ENCODE measurements at places on chromosomes 1 and 21. TPM values are rescaled to one million over a fixed set of nuclear protein-coding genes. Genes with fewer than 3 reads are reported as not detected.

HHAT gene
- 10.8 TPM for polyA plus RNA-seq

WNT3A gene
- not detected for polyA plus RNA-seq

MLLT11 gene
- 26.7 TPM for polyA plus RNA-seq

GJA9 gene
- polyA plus RNA-seq = not detected

OR2M3 gene
- polyA plus RNA-seq = not detected

OR2T29 gene
- not detected for polyA plus RNA-seq

FMO1 gene
- polyA plus RNA-seq = not detected

SPRR5 gene
- polyA plus RNA-seq = not detected

CD34 gene
- 0.59 TPM for polyA plus RNA-seq

FAM177B gene
- not detected for polyA plus RNA-seq

LCE1D gene
- not detected for polyA plus RNA-seq

PCSK9 gene
- 0.03 TPM for polyA plus RNA-seq

ROR1 gene
- polyA plus RNA-seq = 5.5 TPM

KRTAP21-2 gene
- polyA plus RNA-seq = not detected

MTARC2 gene
- polyA plus RNA-seq = 6.1 TPM

CYYR1 gene
- not detected for polyA plus RNA-seq

NPR1 gene
- 0.05 TPM for polyA plus RNA-seq

SPATA45 gene
- 0.24 TPM for polyA plus RNA-seq

PPM1J gene
- polyA plus RNA-seq = 6.7 TPM

CNST gene
- polyA plus RNA-seq = 21.7 TPM
